ENCODE measurements at places on chromosomes 2 and 18.

DNA sequence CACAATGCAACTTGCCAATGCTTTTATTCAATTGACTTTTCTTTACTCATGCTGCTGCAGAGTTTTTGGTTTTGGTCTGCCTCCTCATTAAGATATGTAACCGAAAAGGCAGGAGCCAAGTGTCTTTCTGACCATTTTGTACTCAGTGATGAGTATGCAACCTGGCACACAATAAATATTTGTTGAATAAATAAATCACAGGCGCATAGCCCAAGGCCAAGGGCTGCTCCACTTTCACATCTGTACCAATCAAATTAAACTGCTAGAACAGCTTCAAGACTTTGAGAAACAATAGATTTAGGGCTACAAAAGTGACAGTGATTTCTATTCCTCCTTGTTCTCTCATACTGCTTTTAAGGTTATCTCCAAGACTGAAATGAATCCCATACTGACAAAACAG lies 828.2 kb downstream of the RNF144A start:
- no peak for DNase-seq

GRCh38 chr2:20231598-20232026 lies 6.7 kb upstream of the SDC1 start:
- peak; percentile 32 for DNase-seq

GRCh38 chr2:216142540-216142939 lies 33.4 kb downstream of the XRCC5 start:
- DNase-seq = no peak

DNA sequence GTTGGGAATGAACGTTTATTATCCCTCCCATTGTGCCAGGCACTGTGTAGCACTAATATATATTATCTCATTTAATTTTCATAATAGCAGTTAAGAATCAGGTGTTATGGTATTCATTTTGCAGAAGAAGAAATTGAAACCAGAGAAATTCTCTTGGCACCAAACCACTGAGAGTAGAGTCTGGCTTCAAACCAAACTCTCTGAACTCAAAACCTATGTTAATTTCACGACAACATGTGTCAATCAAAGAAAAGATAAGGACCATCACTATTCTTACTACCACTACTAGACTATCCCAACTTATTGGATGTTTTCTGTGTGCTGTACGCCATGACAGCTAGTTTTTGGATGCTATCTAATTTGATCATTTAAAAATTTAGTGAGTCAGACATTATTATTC lies 24.1 kb upstream of the ZEB2 start:
- DNase-seq = no peak

GRCh38 chr2:55430211-55430975 lies 10.7 kb upstream of the CCDC88A start:
- DNase-seq = no peak

DNA sequence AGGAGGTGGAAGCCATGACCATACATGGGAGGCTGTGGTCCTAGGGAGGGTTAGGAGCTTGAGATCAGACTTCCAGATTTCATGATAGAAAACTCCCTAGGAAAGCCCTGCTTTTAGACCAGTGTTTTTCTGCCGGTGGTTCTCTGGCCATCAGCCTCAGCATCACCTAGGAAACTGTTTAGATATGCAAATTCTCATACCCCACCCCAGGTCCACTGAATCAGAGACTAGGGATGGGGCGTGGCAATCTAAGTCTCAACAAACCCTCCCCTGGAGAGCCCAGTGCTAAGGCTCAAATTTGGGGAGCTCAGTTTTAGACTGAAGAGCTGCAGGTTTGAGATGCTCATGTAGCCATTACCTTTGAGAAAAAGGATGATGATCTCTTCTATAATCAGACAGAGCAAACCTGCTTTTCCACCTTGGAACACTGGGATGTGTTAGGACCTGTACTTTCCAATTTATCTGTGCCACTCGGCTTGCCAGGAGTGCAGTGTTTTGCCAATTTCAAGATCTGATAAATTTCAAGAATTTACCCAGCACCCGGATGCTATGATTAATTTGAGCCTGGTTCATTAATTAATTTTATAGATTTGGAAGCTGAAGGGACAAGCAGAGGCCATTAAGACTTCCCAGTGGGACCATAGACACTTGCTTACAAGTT lies 31.5 kb upstream of the LYPD6B start:
- peak; percentile 14 for DNase-seq

DNA sequence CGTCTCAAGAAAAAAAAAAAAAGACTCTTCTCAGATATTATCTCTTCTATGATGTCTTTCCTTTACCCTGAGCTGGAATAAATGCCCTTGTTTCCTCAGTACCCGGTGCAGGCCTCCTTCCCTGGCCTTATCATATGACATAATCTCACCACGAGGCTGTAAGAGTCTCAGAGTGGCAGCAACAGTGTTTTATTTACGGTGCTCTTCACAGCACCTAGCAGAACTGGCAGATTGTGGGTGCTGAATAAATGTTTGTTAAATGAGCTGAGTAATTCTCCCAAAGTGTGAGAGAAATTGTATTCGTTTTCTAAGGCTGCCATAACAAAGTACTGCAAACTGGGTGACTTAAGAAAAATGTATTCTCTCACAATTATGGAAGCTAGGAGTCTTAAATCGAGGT lies 82.8 kb upstream of the CD28 start:
- DNase-seq = peak; percentile 62
